ENCODE measurements at places on chromosomes 13 and 19. TPM values are rescaled to one million over a fixed set of nuclear protein-coding genes. Genes with fewer than 3 reads are reported as not detected.

B3GNT8 gene
- total RNA-seq = 0.19 TPM

ZNF763 gene
- 2.0 TPM for total RNA-seq

ANGPTL8 gene
- total RNA-seq = not detected

PCDH9 gene
- 2.1 TPM for total RNA-seq

ACTMAP gene
- 20.2 TPM for total RNA-seq

SHISA2 gene
- total RNA-seq = 23.2 TPM

CRB3 gene
- total RNA-seq = 45.6 TPM
